ENCODE measurements at places on chromosomes 12 and 14.

- H3K27me3 ChIP-seq, result no peaks in the 10 kb centered on the region
- no peaks in the 10 kb centered on the region for H3K4me1 ChIP-seq
- no peak overlapping the region for H3K27ac ChIP-seq
- H3K36me3 ChIP-seq, result peaks cover 30% of the 10 kb centered on the region
These were observed 43.2 kb downstream of the FBXO34 start for GRCh38 chr14:55314449-55314848.

DNA sequence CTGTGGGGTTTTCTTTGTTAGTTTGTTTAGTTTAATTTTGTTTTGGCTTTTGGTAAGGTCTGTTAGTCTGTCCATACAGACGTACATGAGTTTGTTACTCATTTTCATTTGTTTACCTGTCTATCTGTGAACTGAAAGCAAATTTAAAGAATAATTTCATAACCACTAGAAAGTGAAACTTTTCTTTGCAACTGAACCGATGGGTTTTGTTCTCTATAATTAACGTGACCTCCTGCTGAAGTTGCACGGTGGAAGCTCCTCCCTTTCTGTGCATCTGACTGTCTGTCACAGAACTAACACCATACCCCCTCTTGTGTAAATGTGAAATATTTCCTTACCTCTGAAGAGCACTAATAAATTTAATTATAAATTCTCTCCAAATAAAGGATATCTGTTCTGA, 595.5 kb downstream of the GALC start:
- no peaks in the 10 kb centered on the region for H3K27me3 ChIP-seq
- no peaks in the 10 kb centered on the region for H3K36me3 ChIP-seq
- no peak for DNase-seq
- H3K4me3 ChIP-seq, result no peak overlapping the region
- no peaks in the 10 kb centered on the region for H3K4me1 ChIP-seq

DNA sequence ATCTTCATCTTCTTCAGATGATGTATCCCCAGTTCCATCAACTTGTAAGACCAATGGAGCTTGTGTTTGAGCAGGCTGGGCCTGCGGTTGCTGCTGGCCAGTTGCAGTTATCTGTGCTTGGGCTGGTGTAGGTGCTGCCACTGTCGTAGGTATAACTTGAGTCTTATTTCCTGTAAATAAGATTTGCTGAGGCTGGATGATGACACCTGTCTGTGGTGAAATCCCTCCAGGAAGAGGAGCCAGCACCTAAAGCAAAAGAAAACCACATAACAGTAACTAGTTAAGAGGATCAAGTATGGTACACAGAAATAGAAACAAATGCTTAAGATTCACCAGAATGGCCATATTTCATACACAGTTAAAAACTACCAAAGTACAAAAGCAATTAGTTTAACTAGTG, 28.2 kb downstream of the GTF2A1 start:
- no peaks in the 10 kb centered on the region for H3K4me1 ChIP-seq
- peaks cover 29% of the 10 kb centered on the region for H3K36me3 ChIP-seq
- no peak overlapping the region for H3K27ac ChIP-seq
- no peak for DNase-seq

DNA sequence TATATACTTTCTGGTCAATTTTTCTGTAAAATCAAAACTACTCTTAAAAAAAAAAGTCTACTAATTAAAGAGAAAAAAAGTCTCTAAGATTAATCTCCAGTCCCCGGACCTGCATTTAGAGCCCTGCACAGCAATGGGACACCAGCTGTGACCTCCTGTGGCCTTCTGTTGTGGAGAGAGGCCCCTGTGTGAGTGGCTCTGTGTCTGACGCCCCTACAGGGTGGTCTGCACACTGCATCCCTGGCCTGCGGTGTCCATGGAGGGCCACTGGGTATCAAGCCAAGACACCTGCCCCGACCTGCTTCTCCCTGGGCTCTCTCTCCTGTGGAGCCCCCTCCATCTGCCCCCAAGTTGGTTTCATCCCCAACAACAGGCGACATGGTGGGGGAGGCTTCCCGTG, 248.0 kb upstream of the DIO3 start:
- no peaks in the 10 kb centered on the region for H3K4me1 ChIP-seq
- H3K4me3 ChIP-seq, result no peak overlapping the region
- H3K27me3 ChIP-seq, result peaks cover 2% of the 10 kb centered on the region
- H3K27ac ChIP-seq, result no peak overlapping the region
- peaks cover 24% of the 10 kb centered on the region for H3K36me3 ChIP-seq
- DNase-seq, result no peak

DNA sequence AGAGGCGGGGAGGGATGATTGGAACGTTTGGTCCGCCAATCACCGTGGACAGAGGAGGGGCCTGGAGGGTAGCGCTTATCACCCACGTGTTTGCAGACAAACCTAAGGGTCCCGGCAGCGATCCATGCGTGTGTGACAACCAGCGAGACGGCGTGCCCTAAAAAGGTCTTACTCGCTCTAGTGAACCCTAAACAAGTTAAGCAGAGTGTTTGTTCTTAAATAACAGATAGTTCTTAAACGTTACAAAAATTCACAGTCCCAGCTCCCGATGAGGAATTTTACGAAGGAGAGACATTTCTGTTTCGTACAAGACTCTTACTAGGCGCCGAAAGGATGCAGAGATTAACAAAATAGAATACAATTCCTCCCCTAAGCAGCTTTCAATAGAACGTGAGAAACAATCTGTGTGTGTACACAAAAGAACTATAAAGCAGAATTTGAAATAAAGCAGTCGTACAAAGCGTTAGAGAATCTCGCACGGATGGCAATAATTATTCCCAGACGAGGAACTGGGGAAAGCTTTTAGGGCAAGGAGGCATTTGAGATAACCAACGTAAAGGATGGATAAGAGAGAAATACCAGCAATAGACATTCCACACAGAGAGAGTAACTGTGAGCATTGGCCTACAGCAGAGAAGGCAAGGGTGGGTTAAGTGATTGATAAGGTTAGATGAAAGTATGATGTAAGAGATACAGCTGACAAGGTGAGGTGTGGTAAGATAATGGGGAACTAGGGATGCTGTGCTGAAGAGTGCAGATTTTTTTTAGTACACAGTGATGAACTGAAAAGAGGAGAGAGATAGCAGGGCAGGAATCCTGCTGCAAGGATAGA, 831 bp upstream of the RPS6KA5 start:
- no peak for DNase-seq
- no peak overlapping the region for H3K4me3 ChIP-seq
- peaks cover 5% of the 10 kb centered on the region for H3K4me1 ChIP-seq
- peaks cover 3% of the 10 kb centered on the region for H3K27me3 ChIP-seq
- no peaks in the 10 kb centered on the region for H3K36me3 ChIP-seq

DNA sequence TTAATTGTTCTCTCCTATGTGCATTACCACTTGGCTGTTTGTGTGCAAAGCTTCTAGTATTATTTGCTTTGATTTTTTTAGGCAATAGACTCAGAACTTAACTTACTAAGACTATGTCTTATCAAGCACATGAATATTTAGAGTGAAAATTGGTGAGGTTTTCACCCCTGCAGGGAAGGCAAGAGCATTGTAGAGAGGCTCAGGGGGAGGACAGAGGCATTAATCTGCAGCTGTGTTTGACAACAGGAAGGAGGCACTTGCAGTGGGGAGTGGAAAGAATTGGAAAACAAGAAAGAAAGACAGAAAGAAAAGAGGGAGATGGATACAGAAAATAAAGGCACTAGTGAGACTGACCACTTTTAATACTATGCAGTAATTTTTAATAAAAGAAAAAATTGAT, 431.6 kb downstream of the PDZRN4 start:
- no peaks in the 10 kb centered on the region for H3K4me1 ChIP-seq
- no peak overlapping the region for H3K4me3 ChIP-seq
- no peak for DNase-seq

- no peak overlapping the region for H3K4me3 ChIP-seq
- H3K27ac ChIP-seq, result peak overlapping the region; percentile 75
- DNase-seq, result no peak
- peaks cover 41% of the 10 kb centered on the region for H3K4me1 ChIP-seq
These were observed 55.5 kb downstream of the TTC7B start for GRCh38 chr14:90760591-90761316.

GRCh38 chr14:38866461-38866860, 236.6 kb downstream of the SEC23A start:
- H3K36me3 ChIP-seq, result no peaks in the 10 kb centered on the region
- DNase-seq, result no peak
- H3K27me3 ChIP-seq, result peaks cover 2% of the 10 kb centered on the region
- H3K27ac ChIP-seq, result no peak overlapping the region
- no peak overlapping the region for H3K4me3 ChIP-seq
- peaks cover 18% of the 10 kb centered on the region for H3K4me1 ChIP-seq

GRCh38 chr12:47277972-47278448, 198.3 kb upstream of the AMIGO2 start:
- peaks cover 4% of the 10 kb centered on the region for H3K27me3 ChIP-seq
- no peak overlapping the region for H3K27ac ChIP-seq
- DNase-seq, result no peak
- peaks cover 39% of the 10 kb centered on the region for H3K4me1 ChIP-seq

DNA sequence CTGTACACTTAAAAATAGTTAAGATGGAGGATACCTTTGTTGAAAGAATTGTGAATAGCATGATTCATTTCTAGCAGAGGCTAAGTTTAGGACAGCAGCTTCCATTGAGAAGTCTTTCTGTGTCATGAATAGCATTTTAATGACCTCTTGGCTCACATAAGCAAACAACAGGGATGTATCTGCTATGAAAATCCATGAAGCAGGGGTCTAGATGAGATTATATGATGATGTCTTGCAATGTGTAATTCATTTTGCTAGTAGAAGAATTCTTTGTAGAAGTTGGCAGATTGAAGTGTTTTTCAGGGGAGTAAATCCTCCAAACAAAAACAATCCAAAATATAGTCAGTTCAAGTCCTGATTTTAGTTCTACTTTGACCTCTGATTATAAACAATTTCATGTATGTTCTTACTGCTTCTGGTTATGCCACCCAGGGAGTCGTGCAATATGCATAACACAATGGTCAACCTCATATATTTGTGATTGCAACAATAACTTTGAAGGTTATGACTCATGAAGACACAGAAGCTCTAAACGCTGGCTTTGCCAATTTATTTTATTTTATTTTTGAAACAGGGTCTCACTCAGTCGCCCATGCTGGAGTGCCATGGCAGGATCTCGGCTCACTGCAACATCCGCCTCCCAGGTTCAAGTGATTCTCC, 6.9 kb upstream of the RD3L start:
- H3K4me3 ChIP-seq, result no peak overlapping the region
- no peak for DNase-seq
- H3K4me1 ChIP-seq, result peaks cover 2% of the 10 kb centered on the region
- H3K36me3 ChIP-seq, result no peaks in the 10 kb centered on the region

GRCh38 chr12:96502477-96502876, 13.1 kb downstream of the CFAP54 start:
- H3K27ac ChIP-seq, result peak overlapping the region; percentile 83
- peaks cover 2% of the 10 kb centered on the region for H3K27me3 ChIP-seq
- no peaks in the 10 kb centered on the region for H3K36me3 ChIP-seq
- no peak for DNase-seq
- peaks cover 32% of the 10 kb centered on the region for H3K4me1 ChIP-seq

DNA sequence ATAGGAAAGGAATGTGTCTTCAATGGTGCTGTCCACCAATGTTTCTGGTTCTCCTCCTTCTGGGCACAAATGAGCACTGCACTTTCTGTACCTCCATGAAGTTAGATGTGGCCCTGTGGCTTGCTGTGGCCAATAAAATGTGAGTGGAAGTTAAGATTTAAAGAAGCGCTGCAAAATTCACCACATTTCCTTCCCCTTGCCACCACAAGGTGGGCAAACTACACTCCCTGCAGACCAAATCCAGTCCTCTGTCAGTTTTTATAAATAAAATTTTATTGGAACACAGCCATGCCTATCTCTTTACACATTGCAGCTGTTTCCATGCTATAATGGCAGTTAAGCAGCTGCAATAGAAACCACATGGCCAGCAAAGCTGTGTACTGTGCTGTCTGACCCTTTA, 141.4 kb upstream of the TMPO start:
- H3K4me3 ChIP-seq, result no peak overlapping the region
- H3K27me3 ChIP-seq, result no peaks in the 10 kb centered on the region
- H3K36me3 ChIP-seq, result no peaks in the 10 kb centered on the region
- no peak overlapping the region for H3K27ac ChIP-seq
- DNase-seq, result no peak

DNA sequence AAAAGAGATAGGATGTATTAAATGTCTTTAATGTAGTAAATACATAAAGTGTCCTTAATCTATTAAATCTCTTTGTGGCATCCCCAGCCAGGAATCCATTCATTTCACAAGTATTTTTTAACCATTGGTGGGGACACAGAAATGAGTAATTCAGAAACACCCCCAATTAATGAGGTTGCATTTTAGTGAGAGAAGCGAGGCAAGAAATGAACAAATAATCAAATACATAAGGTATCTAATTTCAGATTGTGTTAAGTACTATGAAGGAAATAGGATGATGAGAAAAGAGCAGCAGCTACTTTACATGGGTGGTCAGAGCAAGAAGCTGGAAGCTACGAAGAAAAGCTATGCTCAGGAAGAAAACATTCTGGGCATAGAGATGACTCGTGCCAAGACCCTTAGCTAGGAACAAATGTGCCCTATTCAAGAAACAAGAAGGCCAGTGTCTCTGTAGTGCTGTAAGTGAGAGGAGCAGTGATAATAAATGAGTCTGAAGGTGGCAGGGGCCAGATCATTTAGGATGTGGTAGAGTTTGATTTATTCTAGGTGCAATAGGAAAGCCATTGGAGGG, 60.5 kb upstream of the IGF1 start:
- DNase-seq, result no peak
- no peak overlapping the region for H3K27ac ChIP-seq
- peaks cover 2% of the 10 kb centered on the region for H3K27me3 ChIP-seq
- no peaks in the 10 kb centered on the region for H3K36me3 ChIP-seq
- no peak overlapping the region for H3K4me3 ChIP-seq

DNA sequence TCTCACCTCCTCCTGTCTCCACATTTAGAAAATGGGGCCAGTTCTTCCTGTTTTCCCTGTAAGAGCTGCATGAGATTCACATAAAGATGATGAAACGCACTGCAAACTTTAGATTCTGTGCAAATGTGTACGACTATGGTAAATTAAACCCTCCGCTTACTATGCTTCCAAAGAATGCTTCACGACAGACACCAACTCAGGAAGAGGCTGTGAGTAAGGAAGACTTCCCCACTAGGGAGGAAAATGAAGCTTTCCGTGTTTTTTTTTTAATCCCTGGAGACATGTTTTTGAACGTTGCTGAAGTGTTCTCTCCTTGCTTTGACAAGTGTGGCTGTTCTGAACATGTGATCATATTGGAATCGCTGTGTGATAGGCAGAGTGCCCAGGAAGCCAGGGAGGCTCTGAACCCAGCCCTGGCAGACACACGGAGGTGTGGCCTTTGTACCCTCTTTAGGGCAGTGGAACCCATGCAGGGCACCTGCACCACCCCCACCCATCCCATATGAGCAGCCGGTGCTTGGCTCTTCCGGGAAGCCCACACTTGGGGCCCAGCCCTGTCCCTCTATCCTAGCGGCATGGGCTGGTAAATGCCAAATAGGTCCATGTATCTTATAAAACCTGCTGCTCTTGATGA, 7.5 kb upstream of the SYNE3 start:
- peaks cover 5% of the 10 kb centered on the region for H3K27me3 ChIP-seq
- DNase-seq, result no peak
- H3K27ac ChIP-seq, result no peak overlapping the region

Data from endothelial cell (in vitro differentiated cells).